ENCODE measurements at places on chromosomes 16 and 17.

DNA sequence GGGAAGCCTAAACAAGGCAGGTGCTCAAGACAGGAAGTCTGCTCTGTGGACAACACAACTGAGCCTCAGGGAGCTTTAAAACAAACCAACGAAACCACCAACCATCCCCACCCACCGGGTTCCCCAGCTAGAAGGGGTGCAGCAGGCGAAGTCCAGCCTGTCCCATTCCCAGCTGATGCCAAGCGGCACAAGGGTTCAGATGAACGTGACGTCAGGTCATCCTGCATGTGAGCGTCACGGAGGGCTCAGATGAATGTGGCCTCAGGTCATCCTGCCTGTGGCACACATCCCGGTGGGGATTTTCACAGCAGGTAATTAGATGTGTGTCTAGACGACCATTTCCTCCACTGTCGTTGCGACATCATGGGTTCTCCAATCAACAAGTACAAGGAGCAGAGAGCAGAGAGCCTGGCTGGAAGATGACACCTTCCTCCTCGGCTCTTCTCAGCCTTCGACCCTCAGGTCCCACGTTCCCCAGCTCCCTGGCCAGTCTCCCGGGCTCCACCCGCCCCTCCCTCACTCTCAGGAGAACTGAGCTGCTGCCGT lies 246.5 kb downstream of the FOXL1 start:
- no peak for DNase-seq

- no peak for DNase-seq
Measured at GRCh38 chr16:12976936-12977335, 75.5 kb downstream of the SHISA9 start.

DNA sequence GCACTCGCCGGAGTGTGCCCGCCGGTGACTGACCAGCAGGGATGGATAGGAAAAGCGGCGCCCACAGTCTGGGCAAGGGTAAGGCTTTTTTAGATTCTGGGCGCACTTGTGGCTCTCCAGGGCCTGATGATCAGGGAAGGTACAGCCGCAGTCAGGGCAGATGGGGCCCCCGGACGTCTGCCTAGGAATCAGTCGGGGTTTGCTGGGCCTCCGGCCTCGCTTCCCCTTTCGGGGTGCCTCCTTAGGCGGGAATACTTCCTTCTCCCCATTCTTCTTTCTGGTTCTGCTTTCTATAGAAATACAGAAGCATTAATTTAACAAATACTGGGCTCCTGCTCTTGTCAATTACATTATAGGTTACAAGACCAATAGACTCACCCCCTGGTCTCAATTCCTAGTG lies 5.0 kb downstream of the ZNF689 start:
- no peak for DNase-seq

DNA sequence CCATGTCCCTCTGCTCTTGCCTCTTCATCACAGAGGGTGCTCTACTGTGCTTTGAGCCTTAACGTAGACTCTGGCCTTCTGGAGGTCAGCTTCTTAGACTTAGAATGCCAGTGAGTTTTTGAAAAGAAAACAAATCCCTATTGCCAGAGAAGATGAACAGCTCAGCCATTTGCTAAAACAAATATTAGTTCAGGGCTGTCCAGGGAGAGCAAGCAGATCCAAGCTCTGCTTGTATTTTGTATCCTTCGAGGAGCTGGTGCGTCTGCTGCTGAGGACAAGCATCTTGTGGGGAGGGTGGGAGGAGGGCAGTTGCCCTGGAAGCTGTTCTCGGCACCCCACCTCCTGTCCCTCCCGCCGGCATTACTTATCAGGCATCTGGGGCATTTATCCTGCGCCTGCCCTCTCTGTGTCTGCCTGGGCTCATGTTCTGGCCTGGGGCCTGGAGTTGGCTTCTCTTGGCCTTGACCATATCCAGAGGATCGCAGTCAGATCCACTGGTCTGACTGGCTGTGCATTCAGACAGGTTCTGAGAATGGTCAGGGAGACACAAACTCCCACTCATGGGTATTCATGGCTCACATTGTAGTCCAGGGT lies 173.1 kb upstream of the NLRP1 start:
- no peak for DNase-seq

DNA sequence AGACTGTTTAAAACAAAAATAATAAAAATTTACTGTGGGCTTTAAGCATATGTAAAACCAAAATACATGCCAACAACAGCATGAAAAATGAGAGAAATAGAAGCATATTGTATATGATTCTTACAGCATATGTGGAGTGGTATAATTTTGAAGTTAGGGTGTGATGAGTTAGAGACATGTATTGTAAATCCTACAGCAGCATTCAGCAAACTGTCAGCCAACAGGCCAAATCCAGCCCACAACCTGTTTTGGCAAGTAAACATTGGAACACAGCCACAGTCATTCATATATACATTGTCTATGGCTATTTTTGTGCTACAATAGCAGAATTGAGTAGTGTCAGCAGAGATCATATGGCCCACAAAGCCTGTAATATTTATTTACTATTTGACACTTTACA lies 42.3 kb downstream of the ZNF18 start:
- DNase-seq: no peak

- DNase-seq: no peak
Measured at GRCh38 chr17:78122216-78122930, 6.2 kb downstream of the TMC6 start.

- no peak for DNase-seq
Measured at GRCh38 chr17:29376667-29377270, 13.4 kb upstream of the TAOK1 start.

DNA sequence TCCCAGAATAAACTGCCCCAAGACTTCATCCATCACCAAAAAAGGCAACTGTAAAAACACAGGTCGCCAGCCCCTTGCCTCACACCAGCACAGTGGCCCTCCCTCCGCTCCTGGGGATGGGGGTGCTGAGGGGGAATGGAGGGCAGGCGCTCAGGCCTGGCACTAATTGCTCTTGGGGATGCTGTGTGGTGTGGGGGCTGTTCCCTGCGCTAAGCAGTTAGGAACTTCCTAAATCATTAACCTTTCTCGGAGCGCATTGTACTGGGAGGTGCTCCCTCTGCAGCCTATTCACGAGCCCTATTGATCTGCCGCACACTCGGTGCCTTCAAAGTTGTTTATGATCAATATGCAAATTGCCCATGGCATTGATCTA lies 199.9 kb downstream of the ZFHX3 start:
- no peak for DNase-seq

DNA sequence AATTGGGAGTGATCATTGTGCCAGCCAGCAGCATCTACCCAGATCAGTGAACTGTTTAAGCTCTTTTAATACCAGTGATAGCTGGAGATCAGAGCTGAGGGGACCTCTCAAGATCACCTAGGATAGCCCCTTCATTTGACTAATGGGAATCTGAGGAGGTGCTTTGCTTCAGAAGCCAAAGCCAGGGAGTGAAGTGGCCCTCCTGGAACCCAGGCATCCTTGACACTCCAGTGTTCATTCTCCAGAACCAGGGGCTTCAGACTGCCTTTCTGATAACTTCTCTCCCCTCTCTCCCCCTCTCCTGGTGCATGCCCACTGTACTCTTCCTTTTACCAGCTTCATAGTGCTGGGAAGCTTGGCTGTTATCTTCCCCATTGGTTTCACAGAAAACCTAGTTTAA lies 48.0 kb upstream of the SLC12A3 start:
- DNase-seq: no peak

DNA sequence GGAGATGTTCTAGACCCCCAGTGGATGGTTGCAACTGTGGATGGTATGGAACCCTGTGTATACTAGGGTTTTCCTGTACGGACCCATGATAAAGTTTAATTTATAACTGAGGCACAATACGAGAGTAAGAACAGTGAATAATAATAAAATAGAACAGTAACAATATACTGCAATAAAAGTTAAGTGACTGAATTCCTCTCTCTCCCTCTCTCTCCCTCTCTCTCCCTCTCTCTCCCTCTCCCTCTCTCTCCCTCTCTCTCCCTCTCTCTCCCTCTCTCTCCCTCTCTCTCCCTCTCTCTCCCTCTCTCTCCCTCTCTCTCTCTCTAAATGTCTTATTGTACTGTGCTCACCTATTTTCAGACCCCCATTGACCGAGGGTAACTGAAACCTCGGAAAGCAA lies 291.0 kb downstream of the IRF8 start:
- no peak for DNase-seq
